ENCODE measurements at places on chromosomes 3 and 15.

GRCh38 chr3:161108840-161109239 is 3.7 kb upstream of the B3GALNT1 start:
- no peak for DNase-seq

DNA sequence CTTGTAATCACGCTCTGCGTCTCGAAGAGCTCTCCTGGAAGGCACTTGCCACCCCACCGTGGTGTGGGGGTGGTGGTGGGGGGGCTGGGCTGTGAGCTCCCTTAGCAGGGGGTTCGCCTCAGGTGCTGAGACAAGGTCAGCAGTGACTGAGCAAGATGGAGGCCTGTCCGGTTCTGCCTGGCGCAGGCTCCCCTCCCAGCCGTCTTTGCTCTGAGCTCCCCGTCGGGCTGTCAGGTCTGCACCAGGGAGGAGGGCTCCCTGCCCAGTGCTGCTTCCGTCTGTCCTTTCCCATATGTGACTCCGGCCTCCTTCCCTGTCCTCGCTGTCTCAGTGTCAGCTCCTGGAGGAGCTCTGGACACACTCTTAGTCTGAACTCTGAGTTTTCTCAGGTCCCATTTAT is 80.0 kb downstream of the PLXNA1 start:
- no peak for DNase-seq

- no peak for DNase-seq
Measured at GRCh38 chr3:30893678-30894325, 659 bp downstream of the GADL1 start.

GRCh38 chr3:61669668-61670299 is 108.4 kb downstream of the PTPRG start:
- no peak for DNase-seq

- DNase-seq, result no peak
Measured at GRCh38 chr3:56130036-56130435, 338.2 kb downstream of the ERC2 start.

DNA sequence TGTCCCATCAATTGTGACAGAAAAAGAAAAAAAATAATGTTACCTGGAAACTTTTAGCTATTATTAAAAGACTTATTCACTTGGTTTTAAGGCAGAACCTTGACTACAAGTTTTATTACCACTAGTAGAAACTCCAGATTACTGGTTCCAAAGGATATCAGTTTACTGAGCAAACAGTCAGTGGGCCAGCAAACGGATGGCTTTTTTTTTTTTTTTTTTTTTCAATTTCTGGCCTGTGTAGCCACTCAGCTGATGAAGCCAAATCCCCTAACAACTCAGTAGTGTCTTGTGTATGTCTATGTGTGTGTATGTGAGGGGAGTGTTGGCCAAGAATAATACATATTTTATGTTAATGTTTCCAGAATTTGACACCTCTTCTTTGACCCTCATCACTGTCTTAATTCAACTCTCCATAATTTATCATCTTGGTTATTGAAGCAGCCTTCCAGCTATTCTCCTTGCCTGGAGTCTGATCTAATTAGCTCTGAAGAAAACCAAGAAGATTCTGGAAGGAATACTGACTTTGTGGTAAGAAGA is 724.9 kb downstream of the NSUN3 start:
- DNase-seq, result no peak

GRCh38 chr3:28905798-28906197 is 375.1 kb upstream of the RBMS3 start:
- DNase-seq, result no peak

DNA sequence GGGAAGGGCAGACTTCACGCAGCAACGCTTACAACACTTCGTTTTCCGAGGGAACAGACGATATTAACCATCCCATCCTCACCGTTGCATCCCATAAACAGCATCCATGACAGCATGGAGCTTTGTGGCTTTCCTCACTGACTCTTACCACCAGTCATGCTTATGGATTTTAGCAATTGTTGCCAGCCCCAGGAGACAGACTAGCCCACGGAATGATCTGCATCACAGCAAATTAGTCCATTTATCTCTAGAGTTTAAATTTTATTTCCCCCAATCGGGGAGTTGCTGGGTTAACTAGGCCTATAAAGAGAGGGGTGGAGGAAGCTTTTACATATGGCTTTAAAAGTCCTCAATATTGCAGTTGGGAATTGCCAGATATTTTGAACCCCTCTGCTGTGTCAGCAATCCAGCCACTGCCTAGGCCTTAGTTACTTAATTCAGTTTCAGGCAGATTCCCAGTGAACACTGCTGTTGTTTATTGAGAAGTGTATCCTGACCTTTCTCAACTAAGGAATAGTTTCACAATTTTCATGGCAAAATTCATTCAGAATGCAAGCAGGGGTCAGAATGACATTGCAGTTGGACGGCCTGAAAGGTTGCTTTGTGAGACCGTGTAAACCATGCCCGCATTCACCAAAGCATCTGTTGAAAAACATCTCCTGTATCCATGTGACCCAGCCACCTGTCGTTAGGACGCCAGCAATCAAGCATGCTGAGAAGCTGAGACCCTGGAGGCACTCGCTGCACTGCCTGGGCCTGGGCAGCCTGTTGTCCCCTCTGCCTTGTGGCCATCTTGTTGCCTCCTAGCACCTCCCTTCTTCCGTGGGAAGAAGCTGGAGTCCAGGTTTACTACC is 397.4 kb upstream of the TPM1 start:
- no peak for DNase-seq

- no peak for DNase-seq
Measured at GRCh38 chr15:87935583-87935982, 321.0 kb downstream of the NTRK3 start.

DNA sequence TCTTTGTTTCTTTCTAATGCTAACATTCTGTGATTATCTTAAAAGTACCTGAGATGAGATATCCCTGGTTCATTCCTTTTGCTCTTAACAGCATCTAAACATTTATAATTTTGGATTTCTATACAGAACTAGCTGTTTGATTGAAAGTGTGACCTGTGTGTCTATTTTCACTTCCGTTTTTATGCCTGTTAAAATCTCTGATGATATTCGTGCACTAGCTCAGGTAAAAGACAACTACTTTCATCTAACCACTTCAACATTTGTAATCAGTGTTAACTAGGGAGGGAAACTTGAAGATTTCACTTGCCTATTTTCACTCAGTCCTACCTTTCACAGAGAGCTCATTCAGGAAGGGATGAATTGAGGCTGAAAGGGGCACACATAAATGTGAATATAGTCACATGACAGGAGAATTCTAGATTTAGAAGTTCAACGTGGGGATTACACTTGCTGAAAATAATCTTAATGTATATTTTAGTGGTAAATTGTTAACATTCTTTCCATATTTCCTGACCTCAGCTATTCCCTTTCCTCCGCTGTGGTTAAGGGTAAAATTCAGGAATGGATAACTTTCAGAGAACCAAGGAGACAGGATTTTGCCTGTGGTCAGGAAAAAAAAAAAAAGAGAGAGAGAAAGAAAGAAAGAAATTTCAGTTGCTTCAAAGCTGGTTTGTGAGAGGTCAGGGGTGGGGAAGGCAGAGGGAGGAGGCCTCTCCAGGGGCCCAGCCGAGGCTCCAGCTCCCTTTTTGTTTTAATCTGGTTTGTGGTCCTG is 159.8 kb upstream of the TSC22D2 start:
- DNase-seq, result no peak

GRCh38 chr3:156643729-156644389 is 30.5 kb upstream of the TIPARP start:
- no peak for DNase-seq

DNA sequence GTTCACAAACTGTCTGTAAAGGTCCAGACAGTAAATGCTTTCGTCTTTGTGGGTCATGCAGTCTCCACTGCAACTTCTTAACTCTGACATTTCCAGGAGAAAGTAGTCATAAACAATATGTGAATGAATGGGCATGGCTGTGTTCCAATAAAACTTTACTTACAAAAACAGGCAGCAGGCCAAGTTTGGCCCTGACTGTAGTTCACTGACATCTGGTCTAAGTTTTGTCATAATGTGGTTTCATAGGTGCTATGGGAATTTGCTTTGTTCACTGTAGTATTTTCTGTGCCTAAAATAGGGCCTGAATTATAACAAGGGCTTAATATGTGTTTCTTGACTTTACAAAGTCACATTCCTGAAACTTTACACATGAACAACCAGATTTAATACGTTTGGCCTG is 186.0 kb upstream of the KBTBD8 start:
- DNase-seq, result no peak

- no peak for DNase-seq
Measured at GRCh38 chr3:133512416-133513089, 60.9 kb upstream of the CDV3 start.

DNA sequence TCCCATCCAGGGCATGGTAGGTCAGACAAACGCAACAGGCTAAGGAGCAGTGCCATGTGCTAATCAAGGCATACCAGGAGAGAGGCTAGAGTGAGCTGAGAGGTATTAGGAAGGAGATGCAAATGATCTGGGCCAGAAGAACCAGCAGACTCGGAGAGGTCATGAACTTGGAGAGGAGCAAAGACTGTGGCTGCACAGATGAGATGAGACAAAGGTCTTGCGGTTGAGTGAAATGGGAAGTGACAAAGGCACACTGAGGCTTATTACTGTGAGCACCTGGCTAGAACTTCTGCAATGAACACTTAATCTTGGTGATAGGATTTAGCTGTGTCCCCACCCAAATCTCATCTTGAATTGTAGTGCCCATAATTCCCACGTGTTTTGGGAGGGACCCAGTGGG is 380.2 kb downstream of the ULK4 start:
- no peak for DNase-seq

All from stimulated activated CD8-positive, alpha-beta memory T cell treated with anti-CD3 and anti-CD28 coated beads, Interleukin-15, amount 100 ng/mL, for 24 hours (primary cell).